HCEC 1CT (cell line): ENCODE measurements at places on chromosomes 7 and 10.

DNA sequence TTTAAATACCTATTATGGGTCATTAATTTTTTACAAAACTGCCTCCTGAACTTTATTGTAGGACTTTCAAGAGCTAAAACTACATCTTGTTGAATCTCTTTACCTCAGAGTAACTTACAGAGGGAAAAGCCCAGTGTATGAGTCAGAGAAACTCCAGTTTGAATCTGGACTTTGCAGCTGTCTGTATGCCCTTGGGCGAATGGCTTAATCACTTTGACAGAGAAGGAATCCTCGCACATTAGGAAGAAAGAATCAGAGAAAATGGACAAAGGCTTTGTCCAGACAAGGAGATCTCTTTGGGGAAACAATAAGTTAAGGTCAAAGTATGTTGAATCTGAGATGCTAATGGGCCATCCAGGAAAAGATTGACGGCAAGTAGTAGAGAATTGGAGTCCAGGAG lies 484.2 kb upstream of the CELF2 start:
- DNase-seq: no peak

DNA sequence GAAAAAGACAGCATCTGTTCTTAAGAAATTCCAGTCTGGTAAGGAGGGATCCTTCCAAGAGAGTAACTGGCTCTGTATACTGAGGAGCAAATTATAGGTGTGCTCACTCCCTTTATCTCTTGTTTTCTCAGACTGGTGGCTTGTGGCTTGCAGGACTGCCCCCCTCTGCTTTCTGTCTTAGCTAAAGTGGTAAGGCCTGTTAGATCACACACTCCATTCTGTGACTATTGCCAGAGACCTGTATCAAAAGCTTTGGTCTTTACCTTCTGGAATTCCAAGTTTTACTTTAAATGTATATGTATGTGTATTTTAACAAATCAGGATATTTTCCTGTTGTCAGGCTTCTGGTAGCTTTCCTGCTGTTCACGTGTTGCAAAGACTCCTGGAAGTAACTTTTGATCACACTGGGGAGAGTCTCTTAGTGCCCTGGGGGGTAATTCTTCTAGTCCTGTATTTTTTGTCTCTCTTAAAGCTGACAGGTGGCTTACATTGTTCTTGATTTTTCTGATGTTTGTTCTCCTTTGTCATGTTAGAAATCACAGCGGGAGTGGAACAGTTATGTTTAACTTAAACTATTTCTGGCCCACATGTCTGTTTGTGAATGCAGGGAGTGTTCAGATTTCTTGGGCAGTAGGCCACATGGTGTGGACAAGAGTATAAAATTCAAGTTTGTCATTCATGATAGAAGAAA lies 99.0 kb downstream of the PLPP4 start:
- DNase-seq: no peak

- DNase-seq: no peak
Observed at GRCh38 chr7:90349305-90349704, 2.8 kb downstream of the GTPBP10 start.

- no peak for DNase-seq
Observed at GRCh38 chr7:41582116-41582515, 120.8 kb downstream of the INHBA start.

DNA sequence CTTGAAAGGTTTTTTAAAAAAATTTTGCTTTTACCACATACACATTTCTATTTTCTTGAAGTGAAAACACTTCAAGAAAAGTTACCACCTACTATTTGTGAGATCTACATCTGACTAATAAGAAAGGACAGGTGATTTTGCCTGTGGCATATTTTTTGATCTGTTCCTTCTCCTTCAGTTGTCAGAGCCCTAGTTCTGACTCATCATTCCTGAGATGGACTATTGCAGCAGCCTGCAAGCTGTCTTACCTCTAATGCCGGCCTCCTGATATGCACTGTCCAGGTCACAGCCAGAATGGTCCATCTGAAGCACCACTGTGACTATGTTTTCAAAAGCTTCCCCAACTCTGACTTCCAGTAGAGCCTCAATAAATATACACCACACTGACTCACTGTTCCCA lies 28.2 kb upstream of the ANK3 start:
- no peak for DNase-seq

GRCh38 chr10:110211465-110211843 lies 4.0 kb downstream of the MXI1 start:
- no peak for DNase-seq

- DNase-seq: no peak
Observed at GRCh38 chr7:155962191-155962967, 150.1 kb upstream of the SHH start.

- DNase-seq: peak; percentile 71
Observed at GRCh38 chr10:86888585-86889381, 68.6 kb downstream of the MMRN2 start.

- no peak for DNase-seq
Observed at GRCh38 chr7:33035776-33036175, 26.8 kb downstream of the NT5C3A start.

GRCh38 chr7:46007194-46007593 lies 86.1 kb upstream of the IGFBP3 start:
- DNase-seq: peak; percentile 3

- DNase-seq: no peak
Observed at GRCh38 chr10:87865241-87865881, 1.9 kb downstream of the PTEN start.

GRCh38 chr7:156127166-156128134 lies 315.2 kb upstream of the SHH start:
- DNase-seq: no peak

DNA sequence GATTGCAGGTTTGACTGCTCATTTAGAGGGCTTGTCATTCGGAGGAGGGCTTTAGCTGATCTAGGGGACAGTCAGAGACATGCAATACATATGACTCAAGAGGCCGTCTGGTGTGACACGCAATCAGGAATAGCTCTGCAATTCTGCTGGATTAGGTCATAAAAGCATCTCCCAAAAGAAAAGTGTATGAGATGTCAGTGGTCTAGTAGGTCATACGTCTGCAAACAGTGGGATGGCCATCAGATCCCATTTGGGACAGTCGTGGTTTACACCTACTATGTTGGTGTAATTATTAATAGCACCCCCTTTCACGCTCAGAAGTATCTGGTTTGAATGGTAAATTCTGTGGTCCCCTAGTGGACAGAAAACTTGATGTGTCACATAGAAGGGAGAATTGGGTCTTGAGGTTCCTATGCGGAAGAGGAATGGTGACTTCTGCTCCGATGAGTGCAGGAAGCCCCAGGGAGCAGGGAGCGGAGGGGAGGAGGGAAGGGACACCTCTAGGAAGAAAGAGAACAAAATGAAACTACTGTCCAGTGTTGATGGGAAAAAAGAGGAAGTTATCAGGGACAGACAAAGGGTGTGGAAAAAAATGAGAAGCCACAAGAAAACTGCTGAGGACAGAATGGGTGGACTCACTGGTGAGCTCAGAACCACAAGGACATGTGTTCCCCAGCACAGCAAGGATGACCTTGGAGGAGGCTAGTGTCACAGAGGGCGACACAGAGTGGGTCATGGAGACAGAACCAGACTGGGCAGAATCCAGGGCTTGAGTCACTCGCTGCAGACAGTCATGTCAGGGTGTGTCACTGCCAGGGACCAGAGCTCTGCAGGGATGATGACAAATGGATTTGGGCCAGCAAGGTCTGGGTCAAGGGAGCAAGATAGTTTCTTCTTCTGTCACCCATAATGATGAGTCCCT lies 59.9 kb downstream of the MAP3K8 start:
- peak; percentile 88 for DNase-seq

- no peak for DNase-seq
Observed at GRCh38 chr10:75034131-75034512, 77.3 kb upstream of the SAMD8 start.

- no peak for DNase-seq
Observed at GRCh38 chr7:1459920-1460820, 900 bp upstream of the MICALL2 start.

GRCh38 chr7:17055596-17055995 lies 173.8 kb upstream of the AGR3 start:
- DNase-seq: no peak

DNA sequence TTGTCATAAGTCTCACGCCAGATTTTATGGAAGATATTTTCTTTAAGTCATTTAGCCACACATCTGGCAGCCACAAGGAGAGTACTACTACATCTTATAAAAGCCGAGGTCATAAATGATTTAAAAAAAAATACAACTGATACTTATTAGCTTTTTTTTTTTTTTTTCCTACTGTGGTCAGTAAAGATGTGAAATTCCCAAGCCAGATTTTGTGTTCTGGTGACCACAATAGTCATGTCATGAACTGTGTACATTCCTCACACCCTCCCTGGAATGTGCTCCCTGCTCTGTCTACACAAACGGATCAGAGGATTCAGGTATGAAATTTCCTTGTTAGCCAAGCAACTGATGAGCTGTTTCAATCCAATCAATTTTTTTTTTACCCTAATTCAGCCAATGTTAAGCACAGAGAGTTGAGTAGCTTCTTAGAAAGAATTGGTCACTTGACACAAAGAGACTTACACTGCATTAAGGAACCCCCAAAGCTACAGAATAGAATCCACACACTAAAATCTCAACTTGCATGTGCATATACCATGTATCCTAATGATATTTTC lies 54.7 kb downstream of the CHRM2 start:
- DNase-seq: peak; percentile 72

DNA sequence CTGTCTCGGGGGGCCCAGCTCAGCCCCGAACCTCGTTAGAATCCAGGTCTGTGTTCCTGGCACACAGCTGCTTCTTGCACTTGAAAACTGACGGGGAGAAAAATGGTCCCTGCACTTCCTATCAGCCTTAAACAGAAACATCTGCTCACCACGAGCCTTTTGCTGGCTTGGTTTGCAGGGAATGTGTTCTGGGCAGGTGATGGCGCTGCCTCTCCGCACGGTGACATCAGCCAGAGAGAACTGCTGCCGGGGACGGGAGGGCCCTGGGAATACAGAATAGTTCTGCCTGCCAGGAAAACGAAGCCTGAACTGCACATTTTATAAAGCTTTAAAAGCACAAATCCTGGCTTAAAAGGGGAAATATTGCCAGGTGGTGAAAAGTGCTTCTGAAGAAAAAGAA lies 622.5 kb downstream of the TYW1 start:
- DNase-seq: no peak

DNA sequence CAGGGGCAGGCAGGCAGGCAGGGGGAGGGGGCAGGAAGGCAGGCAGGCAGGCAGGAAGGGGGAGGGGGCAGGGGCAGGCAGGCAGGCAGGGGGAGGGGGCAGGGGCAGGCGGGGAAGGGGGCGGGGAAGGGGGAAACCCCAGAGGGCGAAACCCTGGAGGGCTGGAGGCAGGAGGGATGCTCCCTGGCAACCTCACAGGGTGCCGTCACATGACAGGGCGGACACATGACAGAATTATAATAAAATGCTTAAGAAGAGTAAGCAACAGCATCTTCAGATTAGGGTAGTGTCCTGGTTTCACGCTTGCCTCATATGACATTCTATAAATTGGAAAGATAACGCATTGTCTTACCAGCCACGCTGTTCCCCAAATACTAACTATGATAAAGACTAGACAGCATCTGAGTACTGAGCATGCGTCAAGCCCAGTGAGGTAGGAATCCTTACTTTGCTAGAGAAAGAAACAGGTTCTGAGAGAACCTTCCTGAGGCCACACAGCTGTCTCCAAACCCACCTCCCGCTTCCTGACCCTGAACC lies 131.6 kb downstream of the DIP2C start:
- DNase-seq: peak; percentile 7

DNA sequence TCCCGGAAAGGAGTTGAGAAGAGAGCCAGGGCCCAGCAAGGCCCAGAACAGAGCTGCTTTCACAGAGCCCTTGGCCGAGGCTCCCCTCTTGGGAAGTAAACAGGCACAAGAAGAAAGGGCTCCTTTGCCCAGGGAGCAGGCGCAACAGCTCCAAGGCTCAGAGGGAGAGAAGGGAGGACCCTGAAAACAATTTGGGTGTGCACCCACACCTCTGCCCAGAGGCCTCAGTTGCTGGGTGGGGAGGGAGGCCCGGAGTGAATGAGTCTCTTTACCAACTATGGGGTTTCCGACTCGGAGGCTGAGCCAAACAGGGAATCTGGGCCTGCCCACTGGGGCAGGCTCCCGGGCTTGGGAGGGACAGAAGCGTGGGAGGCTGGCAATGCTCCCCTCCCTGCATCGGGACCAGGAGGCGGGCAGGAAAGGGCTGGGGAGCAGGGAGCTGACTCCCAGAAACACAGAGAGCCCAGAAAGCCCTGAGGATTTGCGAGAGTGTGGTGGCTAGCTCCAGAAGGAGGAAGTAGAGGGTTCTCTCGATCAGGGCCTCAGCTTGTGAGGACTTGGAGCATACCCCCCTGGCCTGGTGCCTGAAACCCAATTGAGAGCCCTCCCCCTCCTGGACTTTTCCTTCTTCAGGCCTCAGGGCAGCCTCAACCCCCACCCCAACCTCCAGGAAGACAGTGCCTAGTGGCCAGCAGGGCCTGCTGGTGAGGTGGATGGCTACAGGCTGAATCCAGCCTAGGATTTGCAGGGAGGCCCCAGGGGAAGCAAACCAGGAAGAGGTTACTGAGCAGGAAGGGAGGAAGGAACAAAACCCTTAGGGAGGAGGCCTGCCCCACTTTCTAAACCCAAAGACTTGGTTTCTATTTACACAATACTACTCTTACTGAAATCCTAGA lies 6.2 kb downstream of the C10orf105 start:
- DNase-seq: peak; percentile 86

GRCh38 chr7:151936207-151936606 lies 20.0 kb upstream of the GALNTL5 start:
- DNase-seq: no peak

DNA sequence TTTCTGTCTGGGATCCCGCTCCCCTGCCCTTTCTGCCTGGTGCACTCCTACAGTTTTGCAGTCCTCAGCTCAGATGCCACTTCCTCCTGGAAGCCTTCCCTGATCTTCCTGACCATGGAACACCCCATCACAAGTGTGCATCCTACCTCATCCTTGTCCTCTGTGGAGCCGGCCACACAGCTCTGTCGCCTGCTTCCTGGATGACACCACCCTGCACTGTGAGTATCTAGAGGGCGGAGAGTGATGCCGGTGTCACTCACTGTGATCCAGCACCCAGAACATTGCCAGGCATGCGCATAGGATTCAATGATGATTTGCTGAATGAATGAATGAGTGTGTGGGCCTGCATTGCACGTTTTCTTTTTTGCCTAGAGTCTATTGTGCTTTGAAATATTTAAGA lies 529.9 kb downstream of the TCERG1L start:
- no peak for DNase-seq

GRCh38 chr7:7962851-7963250 lies 5.7 kb upstream of the GLCCI1 start:
- DNase-seq: peak; percentile 76

DNA sequence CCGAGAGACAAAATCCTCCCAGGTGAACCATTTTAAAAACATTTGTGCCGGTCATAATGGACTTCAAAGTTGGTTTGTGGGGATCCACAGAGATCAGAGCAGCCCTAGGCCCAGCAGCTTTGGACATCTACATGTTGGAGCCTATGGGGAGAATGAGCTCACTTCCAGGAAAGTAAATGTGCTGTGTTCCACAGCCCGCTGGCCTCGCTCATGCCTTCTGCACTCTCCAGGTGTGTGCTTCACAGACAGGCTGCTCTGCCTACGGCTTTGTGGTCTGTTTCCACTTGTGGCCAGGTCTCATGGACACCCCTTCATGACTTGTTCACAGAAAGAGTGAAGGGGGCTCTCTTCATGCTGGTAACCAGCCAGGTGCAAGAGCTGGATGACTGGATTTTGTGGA lies 141.6 kb downstream of the ADARB2 start:
- DNase-seq: no peak

- no peak for DNase-seq
Observed at GRCh38 chr10:521261-522250, 167.9 kb downstream of the DIP2C start.
